Right lung (tissue), 10 donors: ENCODE measurements at places on chromosomes 16 and 17.

- peak; percentile 72 for DNase-seq
These were observed 2.5 kb downstream of the VASN start for GRCh38 chr16:4373909-4374742.

DNA sequence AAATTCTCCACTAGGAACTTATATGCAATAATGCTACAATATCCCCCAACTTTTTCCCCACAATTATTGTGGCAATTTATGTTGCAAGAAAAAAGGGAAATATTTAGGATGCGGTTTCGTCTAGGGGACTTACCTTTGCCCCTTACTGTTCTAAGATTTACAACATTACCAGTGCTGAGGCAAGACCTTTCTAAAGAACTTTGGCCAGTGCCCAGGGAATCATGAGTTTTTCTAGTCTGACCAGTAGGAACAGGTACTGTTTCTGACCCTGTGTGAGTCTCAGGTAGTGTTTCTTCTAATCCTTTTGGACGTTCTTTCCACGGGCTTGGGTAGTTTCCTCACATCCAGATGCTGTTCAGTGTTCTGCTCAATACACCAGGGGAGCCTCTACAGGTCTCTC is 373.7 kb downstream of the HAPSTR1 start:
- DNase-seq, result no peak

DNA sequence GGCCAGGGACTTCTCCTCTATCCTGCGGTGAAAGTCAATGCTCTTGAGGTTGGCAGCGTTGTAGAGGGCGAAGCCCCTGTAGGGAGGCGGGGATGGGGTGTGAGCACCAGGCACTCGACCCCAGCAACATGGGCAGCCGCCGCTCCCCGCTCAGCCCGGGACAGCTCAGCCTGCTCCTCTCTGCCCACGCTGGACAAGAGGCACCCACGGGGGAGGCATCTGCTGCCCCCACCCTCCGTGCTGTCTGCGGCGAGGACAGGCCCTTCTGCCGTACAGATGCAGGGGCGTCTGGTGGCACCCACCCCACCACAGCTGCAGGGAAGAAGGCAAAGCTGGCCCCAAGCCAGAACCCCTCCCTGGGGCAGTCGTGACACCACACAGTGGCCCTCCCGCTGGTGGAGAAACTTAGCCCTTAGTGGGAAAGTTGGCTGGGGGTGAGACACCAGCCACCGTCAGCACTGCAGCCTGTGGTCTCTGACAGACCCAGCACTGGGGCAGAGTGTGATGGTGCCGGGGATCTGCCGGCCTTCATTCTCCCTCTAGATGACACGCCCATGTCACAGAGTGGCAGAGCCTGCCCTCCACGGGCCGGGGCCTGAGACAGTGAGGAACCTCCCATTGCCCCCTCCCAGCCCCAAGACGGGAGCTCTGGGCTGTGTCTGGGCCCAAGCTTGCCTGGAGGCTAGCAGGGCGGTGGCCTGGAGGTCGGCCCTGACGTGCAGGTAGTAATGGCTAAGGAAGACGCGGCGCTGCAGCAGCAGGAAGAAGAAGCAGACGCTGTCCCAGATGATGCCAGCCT is 19.5 kb downstream of the CTU2 start:
- DNase-seq, result no peak

- DNase-seq, result no peak
These were observed 206.1 kb downstream of the HAPSTR1 start for GRCh38 chr16:9297437-9298113.

GRCh38 chr16:83602761-83603722 is 204.7 kb upstream of the HSBP1 start:
- DNase-seq, result no peak

- no peak for DNase-seq
These were observed 29.4 kb upstream of the PRKCA start for GRCh38 chr17:66272811-66273585.

GRCh38 chr17:7834957-7835813 is 1.2 kb downstream of the KDM6B start:
- peak; percentile 100 for DNase-seq

GRCh38 chr17:59678918-59679317 is 28.3 kb downstream of the PTRH2 start:
- no peak for DNase-seq

GRCh38 chr17:79082311-79083190 is 7.9 kb downstream of the ENGASE start:
- DNase-seq, result no peak
